ENCODE measurements at places on chromosomes 4 and X.
A peak's percentile ranks its signal among the peaks of the same experiment; 100 is the strongest.

DNA sequence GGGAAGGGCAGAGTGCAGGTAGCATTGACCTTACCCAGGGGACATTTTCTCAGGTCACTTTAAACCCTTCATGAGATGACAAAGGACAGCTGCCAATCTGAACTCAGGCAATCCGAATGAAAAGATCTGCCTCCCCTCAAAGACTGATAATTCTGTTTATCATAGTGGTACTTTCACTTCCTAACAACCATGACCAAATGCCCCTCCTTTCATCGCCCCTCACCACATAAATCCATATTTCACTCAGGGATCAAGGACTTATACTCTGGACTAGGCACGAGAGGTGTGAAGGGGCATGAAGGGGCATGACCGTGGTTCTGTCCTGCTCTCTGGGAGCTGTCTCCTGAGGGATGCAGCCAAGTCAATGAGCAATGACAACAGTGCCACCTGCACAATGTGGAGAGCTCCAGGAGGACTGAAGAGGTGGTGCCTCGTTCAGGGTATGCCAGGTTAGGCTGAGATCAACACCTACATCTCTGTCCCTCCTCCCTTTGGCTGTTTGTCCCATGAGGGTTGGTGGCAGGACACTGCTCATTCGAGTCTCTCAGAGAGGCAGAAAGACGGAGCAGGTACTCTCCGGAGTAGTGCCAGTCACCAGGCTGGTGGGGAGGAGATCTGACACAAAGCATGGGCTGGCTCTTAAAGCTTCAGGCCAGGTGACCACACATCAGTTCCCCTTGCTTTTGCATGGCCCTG is 12.5 kb downstream of the HS3ST1 start:
- DNase-seq, result no peak

DNA sequence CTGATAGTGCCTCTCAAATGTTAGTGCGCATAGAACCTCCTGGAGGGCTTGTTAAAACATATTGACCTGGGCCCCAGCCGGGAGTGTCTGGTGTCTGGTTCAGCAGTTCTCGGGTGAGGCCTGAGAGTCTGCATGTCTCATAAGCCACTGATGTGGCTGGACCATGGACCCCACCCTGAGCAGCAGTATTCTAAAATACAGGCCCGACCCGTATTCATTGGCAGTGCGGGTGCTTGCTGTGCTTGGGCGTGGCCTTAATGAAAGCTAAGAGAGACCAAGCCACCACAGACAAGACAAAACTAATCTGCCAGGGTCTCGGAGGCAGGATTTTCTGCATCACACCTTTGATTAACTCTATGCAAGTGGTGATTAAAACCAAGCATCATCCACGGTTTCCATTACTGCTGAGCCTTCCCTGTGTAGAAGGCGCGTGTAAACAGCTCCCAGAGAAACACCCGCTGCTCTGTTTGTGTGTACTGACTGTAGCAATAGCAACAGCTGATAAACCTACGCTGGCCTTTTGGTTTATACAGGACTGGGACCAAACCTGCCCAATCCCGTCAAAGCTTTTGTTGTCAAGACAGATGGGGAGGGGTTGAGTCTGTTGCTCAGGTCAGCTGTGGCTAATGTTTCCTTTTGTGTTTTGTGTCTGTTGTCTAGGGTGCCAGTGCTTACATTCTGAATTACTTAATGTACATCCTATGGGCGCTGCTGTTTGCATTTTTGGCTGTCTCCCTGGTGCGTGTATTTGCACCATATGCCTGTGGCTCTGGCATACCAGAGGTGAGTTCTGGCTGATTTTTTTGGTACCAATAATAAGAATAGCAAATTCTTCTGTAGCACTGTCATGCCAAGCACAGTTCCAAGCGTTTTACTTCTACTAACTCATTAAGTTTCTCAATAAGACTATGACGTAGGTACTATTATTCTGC is 40.8 kb downstream of the CLCN4 start:
- no peak for DNase-seq

DNA sequence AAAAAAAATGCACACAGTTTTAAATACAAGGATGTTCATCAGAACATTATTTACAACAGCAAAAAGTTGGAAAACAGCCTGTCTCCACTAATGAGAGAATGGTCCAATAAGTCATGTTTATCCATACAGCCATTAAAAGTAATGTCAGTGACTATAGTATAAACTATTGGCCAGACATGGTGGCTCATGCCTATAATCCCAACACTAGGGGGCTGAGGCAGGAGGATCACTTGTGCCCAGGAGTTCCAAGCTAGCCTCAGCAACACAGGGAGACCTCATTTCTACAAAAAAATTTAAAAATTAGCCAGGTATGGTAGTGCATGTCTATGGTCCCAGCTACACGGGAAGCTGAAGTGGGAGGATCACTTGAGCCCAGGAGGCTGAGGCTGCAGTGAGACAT is 48.1 kb upstream of the IL13RA1 start:
- DNase-seq, result no peak

- DNase-seq, result no peak
These were observed 32.3 kb downstream of the MGARP start for GRCh38 chr4:139247700-139248238.

DNA sequence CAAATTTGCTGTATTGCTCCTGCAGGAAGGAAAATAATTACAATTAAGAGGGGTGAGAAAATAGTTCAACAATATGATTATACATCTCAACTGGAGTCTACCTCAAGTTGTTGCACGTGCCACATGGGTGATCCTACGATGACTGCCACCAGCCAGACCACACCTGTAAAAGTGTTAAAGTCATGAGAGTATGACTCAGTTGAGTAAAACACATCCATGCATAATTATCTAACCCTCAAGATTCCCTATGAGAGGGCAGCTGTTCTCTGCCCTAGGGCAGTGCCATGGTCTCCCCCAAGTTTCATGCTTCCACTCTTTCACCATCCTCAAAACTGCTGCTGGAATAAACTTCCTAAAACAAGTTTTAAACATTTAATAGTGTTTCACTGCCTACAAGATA is 44.1 kb downstream of the QRFPR start:
- DNase-seq, result no peak

- DNase-seq, result peak; percentile 23
These were observed 63.8 kb upstream of the STS start for GRCh38 chrX:7083468-7084396.

GRCh38 chr4:188266386-188266785 is 127.1 kb downstream of the TRIML1 start:
- DNase-seq, result no peak

DNA sequence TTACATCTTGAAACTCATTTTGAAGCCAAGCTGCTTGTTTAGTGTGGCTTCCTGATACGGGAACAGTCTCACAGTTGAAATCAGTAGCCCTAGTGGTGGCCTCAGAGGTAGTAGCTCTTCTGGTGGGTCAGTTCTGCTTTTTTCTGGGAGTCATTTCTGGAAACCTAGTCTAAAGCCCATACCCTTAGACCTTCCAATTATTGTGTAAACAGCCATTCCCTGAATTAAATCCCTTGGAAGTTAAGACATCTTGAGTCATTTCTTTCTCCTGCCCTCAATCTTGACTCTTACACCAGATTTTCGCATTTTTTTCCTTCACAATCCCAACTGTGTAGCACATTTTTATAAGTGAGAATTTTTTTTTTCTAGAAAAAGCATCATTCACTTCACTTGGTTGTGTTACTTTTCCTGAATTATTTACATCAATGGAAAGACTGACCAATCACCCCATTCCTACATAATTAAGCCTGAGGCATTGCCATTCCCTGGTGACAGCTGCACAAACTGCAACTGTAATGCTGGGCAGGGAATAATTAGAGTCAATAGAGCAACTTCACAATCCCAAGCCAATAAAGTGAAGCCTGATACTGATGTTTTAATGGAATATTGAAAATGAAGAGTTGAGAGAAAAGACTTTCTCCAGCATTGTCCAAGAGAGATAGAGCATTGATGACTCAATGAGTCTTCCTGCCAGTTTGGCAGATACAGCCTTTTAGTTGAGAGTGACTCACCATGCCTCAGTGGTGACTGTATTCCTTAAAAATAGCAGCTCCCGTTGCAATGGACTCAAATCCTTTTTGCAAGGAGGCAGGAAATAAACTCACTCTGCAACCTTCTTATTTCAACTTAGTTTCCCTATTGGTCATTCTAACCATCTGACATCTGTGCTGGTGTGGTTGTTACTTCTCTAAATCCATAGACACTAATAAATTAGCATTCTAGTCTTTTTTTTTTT is 13.0 kb upstream of the SEPSECS start:
- DNase-seq, result no peak

GRCh38 chrX:38382663-38383062 is 30.3 kb downstream of the OTC start:
- DNase-seq, result no peak

- DNase-seq, result no peak
These were observed 31.6 kb downstream of the KDM6A start for GRCh38 chrX:44904542-44905115.

GRCh38 chr4:153209410-153209809 is 5.2 kb downstream of the TRIM2 start:
- no peak for DNase-seq

GRCh38 chr4:53693408-53693807 is 102.1 kb upstream of the LNX1 start:
- DNase-seq, result no peak

GRCh38 chr4:187064033-187064432 is 340.4 kb upstream of the FAT1 start:
- no peak for DNase-seq

DNA sequence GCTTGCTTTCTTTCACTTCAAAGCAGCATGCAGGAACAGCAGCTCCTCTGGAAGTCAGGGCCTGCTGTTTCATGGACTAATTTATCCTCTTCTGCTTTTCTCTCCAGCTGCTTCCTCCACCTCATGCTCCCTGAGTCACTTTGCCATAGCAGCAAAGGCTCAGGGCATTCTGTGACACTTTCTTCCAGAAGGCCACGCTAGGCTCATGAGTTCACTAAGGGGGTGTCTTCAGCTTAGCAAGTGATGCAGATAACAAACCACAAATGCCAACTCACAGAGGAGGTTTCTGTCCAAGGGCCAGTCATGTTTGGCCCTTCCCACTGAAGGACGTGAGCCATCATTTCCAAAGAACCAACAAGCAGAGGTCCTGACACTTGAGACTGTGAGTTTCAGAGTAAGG is 200.2 kb downstream of the ADGRA3 start:
- DNase-seq, result no peak

Measured in stimulated activated CD4-positive, alpha-beta T cell treated with anti-CD3 and anti-CD28 coated beads, Interleukin-12 subunit alpha, Interleukin-12 subunit beta, amount 100 ng/mL, for 4 hours (primary cell).